ENCODE measurements at places on chromosomes 1 and 21.
A peak's percentile ranks its signal among the peaks of the same experiment; 100 is the strongest.

DNA sequence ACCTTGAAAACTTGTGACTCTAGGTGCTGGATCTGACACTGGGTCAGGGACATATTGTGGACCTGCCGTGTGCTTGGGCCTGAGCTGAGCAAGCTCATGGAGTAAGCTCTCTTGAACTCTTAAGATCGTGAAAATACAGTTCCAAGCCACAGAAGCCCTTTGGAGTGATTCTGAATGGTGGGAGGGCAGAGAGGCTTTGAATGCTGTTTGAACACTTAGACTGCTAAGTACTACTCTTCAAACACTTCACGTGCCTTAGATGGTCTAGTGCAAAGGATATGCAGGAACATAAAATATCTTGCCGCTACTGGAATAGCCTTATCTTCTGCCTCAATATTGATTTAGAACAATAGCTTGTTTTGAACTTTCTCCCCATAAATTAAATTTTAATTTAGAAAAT, 21.6 kb downstream of the ROR1 start:
- no peak for DNase-seq

DNA sequence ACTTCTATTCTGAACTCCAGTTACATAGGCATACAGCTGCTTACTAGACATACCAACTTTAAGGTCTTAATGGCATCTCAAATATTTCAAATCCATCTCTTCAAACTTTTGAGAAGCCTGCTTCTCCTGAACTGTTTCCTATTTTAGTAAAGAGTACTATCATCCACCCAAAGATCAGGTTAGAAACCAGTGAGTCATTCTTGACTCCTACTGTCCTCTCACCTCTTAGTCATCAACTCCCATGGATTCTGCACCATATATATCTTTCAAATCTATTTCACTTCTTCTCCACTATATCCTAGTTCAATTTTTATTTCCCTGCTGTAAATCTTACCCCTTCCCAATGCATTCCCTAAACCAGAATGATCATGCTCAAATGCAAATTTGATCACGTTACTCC, 18.1 kb upstream of the BEND5 start:
- no peak for DNase-seq

DNA sequence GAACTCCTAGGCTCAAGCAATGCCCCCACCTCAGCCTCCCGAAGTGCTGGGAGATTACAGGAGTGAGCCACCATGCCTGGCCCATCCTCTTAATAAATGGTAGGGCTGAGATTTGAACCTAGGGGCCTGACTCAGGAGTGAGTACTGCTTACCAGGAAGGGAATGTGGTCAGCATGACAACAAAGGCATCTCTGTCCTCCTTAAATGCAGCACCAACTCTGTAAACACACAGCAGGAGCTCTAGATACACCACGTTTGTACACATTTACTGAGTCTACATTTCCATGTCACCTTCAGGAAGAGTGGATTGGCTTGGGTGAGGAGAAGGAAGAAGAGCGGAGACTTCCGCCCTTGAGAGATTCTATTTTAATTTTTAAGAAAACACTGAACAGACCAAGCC, 38.5 kb downstream of the HIVEP3 start:
- no peak for DNase-seq

DNA sequence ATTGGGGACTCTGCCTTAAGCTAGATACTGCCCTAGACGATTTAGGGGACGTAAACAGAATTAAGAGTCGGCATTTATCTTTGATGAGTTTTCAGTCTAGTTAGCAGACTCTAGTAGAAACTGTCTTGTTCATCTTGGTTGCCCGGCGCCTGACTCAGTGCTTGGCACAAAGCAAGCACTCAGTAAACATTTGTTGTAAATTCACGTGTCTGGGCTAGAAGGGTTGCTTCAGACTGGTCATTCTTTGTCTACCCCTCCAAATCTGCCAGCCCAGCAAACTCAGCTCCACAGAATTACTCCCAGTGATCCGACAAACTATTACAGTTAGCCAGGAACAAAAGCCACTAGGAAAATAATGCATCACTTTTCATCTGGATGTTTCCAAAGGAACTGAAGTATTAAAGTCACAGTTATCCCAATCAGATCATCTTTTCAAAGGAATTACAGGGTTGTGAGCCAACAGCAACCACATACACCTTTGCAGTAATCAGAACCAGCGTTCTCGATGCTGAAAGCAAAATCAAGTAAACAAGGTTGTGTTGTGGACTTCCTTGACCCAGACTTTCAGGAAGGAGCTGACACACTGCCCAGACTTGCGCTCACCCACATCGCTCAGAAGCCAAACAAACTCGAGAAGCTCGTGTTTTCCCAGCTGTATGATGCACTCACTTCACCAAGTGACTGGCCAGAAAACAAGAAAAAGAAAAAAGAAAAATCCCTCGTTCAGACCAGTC, 66.5 kb upstream of the GADD45A start:
- no peak for DNase-seq

GRCh38 chr1:212412374-212412773, 2.3 kb downstream of the PACC1 start:
- DNase-seq: no peak

DNA sequence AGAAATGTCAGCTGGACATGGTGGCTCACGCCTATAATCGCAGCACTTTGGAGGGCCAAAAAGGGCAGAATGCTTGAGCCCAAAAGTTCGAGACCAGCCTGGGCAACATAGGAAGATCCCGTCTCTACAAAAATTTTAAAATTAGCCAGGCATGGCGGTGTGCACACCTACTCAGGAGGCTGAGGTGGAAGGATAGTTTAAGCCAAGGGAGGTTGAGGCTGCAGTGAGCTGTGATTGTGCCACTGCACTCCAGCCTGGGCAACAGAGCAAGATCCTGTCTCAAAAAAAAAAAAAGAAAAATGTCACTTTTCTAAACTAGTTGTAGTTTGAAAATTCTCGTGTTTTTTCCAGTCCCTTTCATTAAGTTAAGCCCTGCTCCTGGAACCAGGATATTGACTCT, 9.1 kb downstream of the CLSTN1 start:
- DNase-seq: no peak

- no peak for DNase-seq
Observed at GRCh38 chr1:68049941-68050878, at the start of gene DIRAS3. Gene DIRAS3 (minus strand): TSS chr1:68050627. CDS start chr1:68047297, 3,330 bp downstream.

GRCh38 chr1:94063379-94063778, 57.6 kb downstream of the ABCA4 start:
- DNase-seq: no peak

- peak; percentile 63 for DNase-seq
Observed at GRCh38 chr1:41754540-41754939, 164.2 kb downstream of the HIVEP3 start.

DNA sequence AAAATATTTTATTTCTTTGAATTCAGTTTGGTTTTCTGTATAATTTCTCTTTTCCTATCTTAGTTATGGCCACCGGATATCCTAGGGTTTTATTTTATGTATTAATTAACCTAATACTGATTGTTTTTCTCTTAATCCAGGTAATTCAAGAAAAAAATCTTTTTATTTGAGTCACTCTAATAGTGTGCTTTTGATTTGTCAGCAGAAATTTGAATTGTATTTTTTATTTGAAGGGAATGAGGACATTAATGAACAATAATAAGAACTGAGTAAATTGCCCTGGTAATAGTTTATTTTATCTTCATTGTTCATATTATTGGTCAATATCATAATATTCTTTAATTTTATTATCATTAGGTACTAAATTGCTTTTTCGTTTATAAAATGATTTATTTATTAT, 120.1 kb downstream of the USP25 start:
- DNase-seq: no peak

DNA sequence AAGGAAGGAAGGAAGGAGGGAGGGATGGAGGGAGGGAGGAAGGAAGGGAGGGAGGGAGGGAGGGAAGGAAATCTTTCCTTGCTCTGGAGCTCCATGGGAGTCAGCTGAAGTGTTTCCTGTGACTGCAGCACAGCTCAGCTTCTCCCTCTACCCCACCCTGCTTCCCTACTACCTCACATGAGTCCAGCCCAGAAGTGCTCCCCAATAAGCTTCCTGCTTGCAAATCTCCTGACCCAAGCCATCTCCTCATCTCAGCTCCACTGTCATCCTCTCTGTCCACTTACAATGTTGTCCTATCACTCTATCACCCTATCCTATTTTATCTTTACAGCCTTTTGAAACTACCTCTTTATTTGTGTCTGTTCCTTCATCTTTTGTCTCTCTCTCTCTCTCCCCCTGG, 52.9 kb upstream of the SSBP3 start:
- DNase-seq: no peak

DNA sequence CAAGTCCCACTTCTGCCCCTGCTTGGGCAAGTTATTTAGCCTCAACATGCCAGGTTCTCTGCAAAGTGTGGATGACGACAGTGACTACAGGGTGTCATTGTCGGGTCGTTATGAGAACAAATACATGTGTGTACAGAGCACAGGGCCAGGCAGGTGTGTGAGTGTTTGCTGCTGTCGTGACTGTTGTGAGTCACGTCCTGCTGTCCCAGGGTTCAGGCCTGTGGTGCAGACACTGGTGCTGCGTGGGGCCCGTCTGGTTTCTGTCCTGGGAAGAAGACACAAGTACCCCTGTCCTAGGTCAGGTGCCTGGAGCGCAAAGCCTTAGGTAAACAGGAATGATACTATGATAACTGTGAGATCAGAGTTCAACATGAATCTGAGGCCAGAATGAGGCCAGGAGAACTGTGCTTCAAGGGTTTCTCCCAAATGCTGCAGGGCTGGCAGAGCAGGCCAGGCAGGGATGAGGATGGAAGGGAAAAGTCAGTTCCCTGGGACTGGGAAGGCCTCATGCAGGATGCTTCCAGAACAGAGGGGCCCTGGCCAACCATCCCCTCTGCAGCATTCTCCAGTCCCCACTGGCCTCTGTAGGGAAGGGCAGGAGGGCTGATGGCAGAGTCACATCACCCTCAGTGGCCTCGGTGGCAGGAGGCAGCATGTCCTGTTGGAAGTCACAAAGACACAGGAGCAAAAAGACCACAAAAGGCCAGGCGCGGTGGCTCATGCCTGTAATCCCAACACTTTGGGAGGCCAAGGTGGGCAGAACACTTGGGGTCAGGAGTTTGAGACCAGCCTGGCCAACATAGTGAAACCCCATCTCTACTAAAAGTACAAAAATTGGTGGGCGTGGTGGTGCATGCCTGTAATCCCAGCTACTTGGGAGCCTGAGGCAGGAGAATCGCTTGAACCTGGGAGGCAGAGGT, 15.7 kb downstream of the GPR157 start:
- DNase-seq: no peak

GRCh38 chr1:25821630-25822091, 1.9 kb downstream of the MTFR1L start:
- no peak for DNase-seq

- DNase-seq: no peak
Observed at GRCh38 chr1:36383240-36383639, 2.5 kb downstream of the STK40 start.

- no peak for DNase-seq
Observed at GRCh38 chr1:9416506-9416905, 122.8 kb upstream of the SLC25A33 start.

DNA sequence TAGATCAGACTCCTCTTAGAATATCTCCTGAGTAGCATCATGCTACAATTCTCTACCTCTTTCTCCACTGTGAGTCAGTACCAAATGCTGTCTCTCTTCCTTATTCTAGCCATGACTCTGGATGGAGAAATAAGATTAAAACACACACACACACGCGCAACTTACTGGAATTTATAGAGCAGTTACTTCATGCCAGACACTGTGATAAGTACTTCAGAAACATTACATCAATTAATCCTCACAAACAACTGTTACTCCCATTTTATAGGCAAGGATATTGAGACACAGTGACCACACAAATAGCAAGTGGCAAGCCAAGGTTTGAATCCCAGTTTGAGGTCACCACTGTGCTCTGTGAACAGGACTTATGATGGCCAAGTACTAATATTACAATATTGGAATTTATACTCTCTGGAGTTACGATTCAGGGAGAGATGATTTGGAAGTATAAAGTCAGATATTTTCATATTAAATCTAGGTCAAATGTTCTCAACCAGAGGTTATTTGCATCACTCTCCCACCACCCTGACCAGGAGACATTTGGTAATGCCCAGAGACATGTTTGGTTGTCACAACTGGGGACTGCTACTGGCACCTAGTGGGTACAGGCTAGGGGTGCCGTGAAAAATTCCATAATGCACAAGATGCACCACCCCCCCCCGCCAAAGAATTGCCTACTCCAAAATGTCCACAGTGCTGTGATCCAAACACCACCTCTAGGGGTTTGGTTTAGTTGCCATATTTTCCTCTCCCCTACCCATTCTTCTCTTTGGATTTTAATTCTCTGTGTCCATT, 221.6 kb downstream of the LTN1 start:
- DNase-seq: no peak

GRCh38 chr21:41283211-41283818, 33.3 kb upstream of the FAM3B start:
- DNase-seq: no peak

- no peak for DNase-seq
Observed at GRCh38 chr21:34987501-34988072, 61.5 kb downstream of the RUNX1 start.

DNA sequence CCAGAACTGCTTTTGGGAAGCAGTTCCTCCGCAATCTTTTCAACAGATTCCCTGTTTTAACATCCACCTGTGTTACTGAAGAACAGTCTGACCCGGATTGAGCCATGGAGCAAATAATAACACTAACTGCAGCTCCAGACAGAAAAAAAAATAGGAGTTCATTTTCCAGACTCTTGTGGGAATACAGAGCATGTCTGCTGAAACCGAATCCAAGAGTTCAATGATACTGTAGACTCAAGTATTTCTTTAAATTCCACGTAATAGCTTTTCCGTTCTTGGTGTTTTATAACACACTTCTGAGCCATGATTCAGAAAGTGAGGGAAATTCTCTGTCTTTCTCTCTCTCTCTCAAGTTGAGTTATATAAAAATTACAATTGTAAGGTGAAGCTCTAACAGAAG, 60.6 kb downstream of the DDAH1 start:
- no peak for DNase-seq

DNA sequence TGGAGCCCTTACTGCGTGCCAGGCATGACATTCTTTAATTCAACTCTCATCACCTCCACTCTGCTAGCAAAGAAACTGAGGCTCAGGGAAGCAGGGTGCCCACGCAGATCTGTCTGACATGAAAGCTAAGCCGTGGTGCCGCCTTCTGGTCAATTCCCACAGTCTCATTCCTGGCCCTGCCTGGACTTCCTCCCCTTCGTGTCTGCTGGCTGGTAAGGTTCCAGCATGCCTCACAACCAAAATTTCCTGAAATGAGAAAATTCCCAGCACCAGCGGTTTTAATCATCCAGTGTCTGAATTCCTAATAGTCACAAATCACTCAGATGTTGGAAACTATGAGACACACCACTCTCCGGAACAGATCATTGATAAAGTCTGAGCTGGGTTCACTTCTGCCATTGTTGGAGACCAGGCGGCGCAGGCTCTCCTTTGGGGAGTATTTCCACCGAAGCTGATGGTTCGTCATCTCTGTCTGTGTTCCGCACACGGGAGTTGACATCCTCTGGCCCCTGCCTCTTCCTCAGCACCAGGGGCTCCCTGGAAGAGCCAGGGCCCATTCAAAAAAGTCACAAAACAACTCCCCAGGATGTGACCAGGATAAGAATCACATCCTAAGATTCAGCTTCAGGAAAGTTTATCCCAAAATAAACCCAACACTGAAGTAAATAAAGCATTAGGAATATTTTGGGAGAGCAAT, 167.7 kb downstream of the PLPP3 start:
- no peak for DNase-seq
